ENCODE measurements at places on chromosomes 2 and 18.

- no peak for DNase-seq
These were observed 415.3 kb upstream of the ID2 start for GRCh38 chr2:8266563-8266962.

DNA sequence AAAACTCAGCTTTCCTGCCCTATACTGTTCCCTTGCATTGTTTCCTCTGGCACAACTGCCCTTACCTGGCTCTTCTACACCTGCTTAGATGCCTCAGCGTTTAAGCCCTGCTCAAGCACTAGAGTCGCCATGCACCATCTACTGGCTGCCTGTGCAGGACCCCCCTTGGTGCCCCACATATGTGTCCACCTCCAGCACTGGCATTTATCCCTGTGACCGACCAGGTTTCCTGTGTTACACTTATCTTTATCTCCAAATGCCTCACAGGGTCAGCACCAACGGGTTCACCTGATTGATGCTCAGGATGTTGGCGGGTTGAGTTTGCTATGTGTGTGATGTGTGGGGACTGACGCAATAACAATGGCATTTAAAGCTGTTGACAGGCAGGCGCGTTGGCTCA lies 177.5 kb downstream of the TMEM18 start:
- no peak for DNase-seq

DNA sequence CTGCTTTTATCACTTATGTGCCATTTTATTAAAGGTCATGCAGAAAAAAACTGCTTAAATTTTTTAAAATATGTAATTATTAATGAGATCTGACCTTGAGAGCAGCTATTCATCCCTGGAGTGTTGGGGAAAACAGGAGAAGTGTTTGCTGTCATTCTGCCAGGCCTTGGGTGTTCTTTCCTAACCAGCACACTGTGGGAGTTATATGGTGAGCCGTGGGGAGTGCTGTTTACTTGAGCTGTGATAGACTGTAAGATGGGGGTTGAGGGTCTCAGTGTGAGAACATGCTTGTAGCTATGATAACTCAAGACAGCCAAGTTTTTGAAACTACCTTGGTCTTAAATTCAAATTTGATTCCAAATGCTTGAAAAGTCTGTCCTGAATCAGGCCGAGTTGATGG lies 101.3 kb upstream of the ARHGAP28 start:
- DNase-seq, result no peak

GRCh38 chr2:180450841-180451240 lies 443.7 kb upstream of the CWC22 start:
- no peak for DNase-seq

- DNase-seq, result no peak
These were observed 3.8 kb downstream of the BOK start for GRCh38 chr2:241562269-241562891.

DNA sequence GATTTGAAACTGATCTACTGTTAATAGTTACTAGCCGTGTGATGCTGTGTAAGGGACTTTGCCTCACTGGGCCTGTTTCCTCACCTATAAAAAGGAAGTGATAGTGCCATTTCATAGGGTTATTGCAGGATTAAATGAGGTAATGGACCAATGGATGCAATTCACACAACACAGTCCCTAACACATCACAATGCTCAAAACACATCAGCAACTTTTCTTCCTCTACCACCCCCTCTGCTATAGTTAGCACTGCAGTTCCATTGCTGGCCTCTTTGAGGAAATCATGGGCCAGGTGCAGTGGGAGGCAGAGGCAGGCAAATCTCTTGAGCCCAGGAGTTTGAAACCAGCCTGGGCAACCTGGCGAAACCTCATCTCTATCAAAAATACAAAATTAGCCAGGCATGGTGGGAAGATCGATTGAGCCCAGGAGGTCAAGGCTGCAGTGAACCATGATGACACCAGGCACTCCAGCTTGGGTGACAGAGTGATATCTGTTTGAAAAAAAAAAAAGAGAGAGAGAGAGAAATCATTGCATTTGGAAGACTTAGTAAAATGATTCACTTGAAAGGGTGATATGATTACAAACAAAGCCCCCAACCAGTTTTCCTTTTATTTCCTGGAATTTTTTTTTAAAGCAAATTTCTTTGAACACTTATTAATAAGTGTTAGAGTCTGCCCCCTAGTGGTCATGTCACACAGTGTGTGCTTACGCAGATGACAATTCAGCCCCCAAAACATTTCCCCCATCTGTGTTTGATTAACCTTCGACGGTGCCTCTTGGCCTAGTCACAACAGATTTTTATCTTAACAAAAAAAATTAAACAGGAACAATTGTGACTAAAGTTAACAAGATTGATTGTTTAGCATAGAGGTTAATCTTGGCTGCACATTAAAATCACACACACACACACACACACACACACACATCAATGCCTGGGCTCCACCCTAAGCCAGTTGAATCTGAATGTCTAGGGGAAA lies 88.6 kb upstream of the BCL11A start:
- DNase-seq, result peak; percentile 18

DNA sequence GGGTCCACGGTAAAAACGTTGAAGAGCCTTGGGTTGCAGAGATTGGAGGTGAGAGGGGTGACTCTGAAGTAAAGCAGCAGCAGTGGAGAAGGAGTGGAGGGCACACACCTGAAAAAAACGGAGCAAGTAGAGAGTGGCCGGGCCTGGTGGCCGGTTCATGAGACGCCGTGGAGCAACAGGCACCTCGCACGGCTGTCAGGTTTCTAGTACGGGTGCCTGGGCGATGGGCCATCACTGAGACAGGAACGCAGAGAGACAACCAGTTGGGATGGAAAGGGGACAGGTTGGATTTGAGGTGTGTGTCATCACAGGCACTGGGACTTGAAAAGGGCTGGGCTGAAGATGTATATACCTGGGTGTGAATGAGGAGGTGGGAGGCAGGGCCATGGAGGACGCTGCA lies 104.2 kb downstream of the MTCL1 start:
- no peak for DNase-seq

GRCh38 chr2:888211-888801 lies 62.3 kb upstream of the SNTG2 start:
- no peak for DNase-seq

- DNase-seq, result no peak
These were observed 4.4 kb upstream of the KLHL29 start for GRCh38 chr2:23380562-23381065.

GRCh38 chr2:218827701-218828476 lies 3.7 kb downstream of the PRKAG3 start:
- no peak for DNase-seq

DNA sequence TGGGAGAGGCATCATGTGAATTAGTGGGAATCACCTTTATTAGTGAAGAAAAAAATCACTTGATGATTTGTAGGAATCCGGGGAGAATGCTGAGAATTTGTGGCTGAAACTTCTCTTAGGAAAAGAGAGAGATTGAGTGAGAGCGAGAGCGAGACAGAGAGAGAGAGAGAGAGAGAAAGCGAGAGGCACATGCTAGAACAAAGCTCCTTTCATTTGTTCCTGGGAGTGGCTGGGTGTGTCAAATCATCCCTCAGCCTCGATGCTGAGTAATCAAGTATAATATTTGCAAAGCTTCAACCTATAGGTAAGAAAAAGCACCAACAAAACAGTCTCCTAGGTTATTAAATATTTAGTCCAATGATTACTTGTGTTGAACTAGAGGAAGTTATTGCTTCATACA lies 4.4 kb upstream of the SERPINB5 start:
- no peak for DNase-seq

DNA sequence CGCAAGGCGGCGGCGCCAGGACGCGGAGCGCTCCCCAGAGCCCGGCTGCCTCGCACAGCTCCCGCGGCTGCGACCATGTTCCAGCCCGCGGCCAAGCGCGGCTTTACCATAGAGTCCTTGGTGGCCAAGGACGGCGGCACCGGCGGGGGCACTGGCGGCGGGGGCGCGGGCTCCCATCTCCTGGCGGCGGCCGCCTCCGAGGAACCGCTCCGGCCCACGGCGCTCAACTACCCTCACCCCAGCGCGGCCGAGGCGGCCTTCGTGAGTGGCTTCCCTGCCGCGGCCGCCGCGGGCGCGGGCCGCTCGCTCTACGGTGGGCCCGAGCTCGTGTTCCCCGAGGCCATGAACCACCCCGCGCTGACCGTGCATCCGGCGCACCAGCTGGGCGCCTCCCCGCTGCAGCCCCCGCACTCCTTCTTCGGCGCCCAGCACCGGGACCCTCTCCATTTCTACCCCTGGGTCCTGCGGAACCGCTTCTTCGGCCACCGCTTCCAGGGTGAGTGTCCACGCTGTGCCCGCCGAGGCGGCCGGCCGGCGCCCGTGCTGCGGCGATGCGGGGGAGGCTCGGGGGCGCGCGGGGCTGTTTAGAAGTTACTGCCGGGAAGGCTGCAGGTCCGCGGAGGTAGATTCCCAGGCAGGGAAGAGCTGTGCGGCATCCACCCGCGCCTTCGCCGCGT lies 696 bp downstream of the EMX1 start:
- no peak for DNase-seq

DNA sequence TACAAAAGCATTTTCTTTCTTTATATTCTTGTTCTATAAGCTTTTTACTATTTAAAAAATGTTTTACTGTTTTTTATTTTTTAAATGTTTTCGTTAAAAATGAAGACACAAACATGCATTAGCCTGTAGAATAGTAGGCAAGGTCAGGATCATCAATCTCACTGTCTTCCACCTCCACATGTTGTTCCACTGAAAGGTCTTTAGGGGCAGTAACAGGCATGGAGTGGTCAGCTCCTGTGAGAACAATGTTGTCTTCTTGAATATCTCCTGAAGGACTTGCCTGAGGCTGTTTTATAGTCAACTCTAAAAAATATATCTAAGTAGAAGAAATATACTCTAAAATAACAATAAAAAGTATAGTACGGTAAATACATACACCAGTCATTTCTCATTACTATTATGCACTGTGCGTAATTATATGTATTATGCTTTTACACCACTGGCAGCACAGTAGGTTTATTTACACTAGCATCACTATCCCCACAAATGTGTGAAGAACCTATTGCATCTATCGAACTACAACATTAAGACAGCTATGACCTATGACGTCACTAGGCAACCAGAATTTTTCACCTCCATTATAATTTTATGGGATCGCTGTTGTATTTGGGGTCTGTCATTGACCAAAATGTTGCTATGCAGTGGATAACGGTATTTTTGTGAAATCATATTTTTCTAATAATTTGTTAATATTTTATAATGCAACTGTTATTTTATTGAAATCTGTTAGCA lies 764.3 kb downstream of the METTL4 start:
- DNase-seq, result no peak

- no peak for DNase-seq
These were observed 108.5 kb upstream of the THOC1 start for GRCh38 chr18:376311-376710.

DNA sequence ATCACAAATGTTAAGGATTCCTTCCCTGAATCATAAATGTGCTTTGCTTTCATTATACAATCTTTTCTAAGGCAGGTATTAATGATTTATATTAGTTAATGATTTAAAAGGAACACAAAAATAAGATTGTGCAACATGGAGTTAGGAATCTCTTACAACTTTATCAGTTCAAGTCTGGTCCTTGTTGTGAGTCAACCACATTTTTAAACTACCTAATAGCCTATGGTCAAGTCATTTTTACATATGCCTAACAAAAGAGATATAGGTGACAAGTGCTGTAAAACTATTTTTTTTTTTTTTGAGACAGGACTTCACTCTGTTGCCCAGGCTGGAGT lies 8.2 kb upstream of the INPP1 start:
- no peak for DNase-seq

- peak; percentile 1 for DNase-seq
These were observed 784.8 kb upstream of the CDH2 start for GRCh38 chr18:28961669-28962228.

DNA sequence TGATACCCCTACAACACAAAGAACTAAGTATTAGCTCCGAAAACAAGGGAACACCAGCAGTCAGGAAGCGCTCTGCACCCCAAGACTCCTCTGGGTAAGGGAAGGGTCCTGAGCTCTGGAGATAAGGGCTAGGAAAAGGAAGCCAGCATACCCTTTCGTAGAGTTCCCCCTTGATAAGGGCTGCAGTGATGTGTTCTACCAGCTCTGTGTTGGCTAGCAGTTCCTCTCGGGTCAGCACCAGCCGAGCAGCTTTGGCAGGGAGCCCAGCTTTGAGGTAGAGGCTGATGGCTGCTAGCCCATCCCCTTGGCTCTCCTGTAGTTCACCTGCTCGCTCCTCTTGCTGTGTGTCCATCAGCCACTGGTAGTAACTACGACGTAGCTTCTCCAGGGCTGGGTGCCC lies 18.9 kb downstream of the KRTCAP3 start:
- no peak for DNase-seq

- no peak for DNase-seq
These were observed 148.8 kb downstream of the INO80D start for GRCh38 chr2:205937211-205937610.

DNA sequence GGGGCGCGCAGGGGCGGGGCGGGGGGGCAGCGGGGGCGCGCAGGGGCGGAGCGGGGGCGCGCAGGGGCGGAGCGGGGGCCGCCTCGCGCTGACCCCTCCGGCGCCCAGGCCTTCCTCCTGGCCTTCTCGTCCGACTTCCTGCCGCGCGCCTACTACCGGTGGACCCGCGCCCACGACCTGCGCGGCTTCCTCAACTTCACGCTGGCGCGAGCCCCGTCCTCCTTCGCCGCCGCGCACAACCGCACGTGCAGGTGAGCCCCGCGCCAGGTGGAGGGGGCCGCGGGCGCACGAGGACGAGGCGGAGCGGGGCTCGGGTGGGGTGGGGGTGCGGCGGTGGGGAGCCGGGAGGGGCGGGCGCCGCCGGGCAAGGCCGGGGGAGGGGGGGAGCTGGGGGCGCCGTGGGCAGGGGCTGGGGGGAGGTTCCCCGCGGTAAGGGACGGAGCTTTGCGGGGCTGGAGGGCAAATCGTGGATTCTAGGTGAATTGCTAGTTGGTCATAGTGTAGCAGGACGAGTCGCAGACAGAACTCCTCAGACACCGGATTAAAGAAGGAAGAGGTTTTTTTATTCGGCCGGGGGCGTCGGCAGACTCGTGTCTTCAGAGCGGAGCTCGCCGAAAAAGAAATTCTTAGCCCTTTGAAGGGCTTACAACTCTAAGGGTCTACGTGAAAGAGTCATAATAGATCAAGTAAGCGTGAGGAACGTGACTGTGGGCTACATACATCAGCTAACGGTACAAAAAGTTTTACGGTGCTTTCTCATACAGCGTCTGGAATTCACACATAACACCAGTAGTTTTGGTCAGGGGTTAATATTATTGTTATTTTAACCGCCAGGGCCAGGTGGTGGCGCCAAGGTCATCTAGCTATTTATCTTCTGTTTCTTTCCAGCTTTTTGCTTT lies 29.9 kb downstream of the ANO7 start:
- DNase-seq, result no peak

GRCh38 chr2:196435189-196435588 lies 204.3 kb upstream of the CCDC150 start:
- peak; percentile 4 for DNase-seq

- DNase-seq, result no peak
These were observed 13.5 kb upstream of the REL start for GRCh38 chr2:60867848-60868247.

GRCh38 chr2:15389326-15389700 lies 171.8 kb downstream of the NBAS start:
- no peak for DNase-seq

Measured in AG04450 (cell line).